ENCODE measurements at places on chromosomes 2 and 18.

- DNase-seq = peak; percentile 4
Measured at GRCh38 chr2:58448065-58448507, 207.0 kb upstream of the FANCL start.

DNA sequence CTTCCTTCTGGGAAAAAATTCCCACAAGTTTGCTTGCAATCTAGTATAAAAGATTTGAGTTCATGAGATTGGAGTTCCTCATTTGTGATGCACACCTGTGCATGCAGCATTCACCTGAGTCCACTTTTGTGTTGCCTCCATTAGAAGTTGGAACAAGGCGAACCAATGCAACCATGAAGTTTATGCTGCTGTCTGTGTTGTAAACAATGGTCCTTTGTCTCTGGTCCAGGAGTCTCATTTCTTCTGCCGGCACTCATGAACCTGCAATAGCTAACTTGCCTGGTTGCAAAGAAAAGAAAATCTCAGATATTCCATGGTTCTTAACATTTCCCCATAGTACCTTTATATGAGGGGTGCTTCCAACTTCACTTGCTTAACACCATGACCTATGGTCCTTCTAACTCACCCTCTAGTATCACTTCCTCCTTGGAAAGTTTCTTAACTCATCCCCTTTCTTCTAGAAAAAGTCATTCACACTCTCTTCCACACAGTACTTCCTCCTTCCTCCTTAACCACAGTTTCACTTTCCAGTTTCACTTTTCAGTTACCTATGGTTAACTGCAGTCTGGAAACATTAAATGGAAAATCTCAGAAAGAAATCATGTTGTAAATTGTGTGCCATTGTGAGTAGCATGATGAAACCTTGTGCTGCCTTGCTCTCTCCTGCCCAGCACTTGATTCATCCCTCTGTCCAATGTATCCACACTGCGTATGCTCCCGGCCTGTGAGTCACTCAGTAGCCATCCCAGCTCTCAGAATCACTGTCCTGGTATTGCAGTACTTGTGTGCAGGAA is 128.8 kb upstream of the TRIB2 start:
- DNase-seq = no peak

- no peak for DNase-seq
Measured at GRCh38 chr2:226891780-226892590, 56.1 kb downstream of the RHBDD1 start.

GRCh38 chr2:42964439-42965083 is 172.2 kb upstream of the HAAO start:
- DNase-seq = no peak

- no peak for DNase-seq
Measured at GRCh38 chr18:7596147-7596546, 29.0 kb downstream of the PTPRM start.

DNA sequence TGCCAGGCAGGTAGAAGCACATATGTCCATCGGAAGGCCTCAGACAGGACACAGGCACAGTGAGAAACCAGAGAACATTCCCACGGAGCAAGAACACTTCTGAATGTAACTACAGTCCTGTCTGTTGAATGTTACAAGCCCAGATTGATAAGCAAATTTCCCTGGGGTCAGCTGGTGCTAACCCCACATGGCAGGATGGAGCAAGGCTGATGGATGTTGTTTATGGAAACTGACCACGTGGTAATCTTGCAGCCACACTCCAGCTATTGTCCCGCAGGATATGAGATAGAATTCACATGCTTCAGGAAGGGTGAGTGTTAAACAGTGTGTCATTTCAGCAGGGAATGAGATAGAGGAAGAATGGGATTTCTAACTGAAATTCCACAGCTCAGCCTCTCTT is 138.8 kb upstream of the COPS8 start:
- DNase-seq = no peak

GRCh38 chr2:174445248-174445647 is 41.6 kb downstream of the GPR155 start:
- no peak for DNase-seq

DNA sequence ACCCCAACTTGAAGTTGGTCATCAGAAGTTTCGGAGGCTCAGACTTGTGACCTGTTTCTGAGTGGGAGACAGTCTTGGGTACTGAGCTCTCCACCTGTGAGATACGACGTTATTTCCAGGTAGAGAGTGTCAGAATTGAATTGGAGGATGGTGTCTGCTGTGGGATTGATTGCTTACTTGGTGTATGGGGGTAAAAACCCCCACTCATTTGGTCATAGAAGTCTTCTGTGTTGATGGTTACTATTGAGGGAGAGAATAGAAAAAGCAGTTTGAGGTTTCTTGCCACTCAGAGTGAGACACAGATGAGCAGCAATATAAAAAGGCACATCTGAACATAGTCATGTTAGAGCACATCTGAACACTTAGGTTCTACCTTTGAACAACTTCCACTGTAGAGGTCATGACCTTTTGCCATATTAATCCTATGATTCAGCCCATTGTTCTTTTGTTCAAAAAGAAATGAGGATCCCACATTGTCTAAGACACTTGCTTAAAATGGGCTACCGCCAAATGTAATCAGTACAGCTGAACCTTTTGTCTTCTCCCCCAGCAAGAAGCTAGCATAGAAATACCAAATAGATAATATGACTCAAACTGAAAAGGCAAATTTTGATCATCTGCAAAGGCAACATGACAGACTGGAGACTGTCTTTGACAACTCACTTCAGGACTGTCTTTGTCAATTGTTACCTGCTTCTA is 73.3 kb downstream of the NAB1 start:
- DNase-seq = peak; percentile 29

- no peak for DNase-seq
Measured at GRCh38 chr2:149735237-149735958, 147.8 kb upstream of the MMADHC start.

DNA sequence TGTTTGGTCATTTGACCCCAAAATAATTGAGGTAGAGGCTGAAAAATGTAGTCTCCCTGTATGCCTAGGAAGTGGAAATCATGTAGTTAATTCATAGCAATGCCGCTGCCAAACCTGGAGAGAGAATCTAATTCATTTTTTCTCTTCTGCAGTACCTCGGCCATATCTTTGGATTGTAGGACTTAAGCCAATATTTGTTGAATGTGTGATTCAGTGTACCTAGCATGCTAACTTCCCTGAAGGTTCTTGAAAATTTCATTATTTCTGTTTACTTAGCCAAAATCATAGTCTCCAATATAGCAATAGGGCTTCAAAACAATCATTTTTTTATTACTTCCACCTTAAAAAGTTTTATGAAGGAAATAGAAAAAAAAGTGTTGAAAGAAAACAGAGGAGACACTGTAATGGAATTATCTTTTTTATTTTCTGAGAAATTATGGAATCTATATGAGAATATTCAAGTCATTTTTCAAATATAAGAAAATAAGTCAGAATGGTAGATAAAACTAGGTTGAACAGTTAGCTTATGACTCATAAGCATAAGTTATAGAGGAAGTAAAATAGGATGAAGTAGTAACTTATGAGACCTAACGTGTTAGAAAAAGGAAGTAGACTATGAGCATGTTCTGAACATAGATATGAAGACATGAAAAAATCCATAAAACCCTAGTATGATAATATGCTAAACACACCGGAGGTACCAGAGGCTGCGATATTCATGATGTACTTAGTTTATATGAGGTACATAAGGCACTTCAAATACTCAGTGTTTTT is 35.2 kb upstream of the CDH19 start:
- no peak for DNase-seq

- DNase-seq = no peak
Measured at GRCh38 chr2:194491409-194492115, 1165.5 kb upstream of the SLC39A10 start.

- DNase-seq = no peak
Measured at GRCh38 chr2:105904938-105905337, 160.2 kb downstream of the NCK2 start.
